ENCODE measurements at places on chromosomes 3 and 15.

- DNase-seq, result peak; percentile 43
Measured at GRCh38 chr3:102169915-102170479, 264.8 kb upstream of the ZPLD1 start.

DNA sequence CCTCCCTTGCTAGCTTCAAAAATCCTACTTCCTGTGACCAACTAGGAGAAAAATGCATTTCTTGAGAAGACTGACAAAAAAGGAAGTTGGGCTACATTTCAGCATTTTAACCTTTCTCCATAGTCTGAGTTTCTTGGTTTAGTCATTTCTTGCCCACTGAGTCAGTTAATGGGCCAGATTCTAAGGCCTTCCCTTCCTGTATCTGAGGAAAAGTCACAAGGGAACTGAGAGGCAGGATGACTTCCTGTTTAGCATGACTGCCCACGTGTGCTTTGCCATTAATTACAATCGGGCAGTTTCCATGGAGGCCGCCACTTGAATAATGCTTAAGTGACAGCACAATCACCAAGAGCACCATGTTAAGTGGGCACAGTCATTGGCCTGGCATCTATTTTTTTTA is 794.4 kb upstream of the LMCD1 start:
- DNase-seq, result no peak

GRCh38 chr3:124246949-124247348 is 255.0 kb upstream of the ROPN1 start:
- peak; percentile 13 for DNase-seq

DNA sequence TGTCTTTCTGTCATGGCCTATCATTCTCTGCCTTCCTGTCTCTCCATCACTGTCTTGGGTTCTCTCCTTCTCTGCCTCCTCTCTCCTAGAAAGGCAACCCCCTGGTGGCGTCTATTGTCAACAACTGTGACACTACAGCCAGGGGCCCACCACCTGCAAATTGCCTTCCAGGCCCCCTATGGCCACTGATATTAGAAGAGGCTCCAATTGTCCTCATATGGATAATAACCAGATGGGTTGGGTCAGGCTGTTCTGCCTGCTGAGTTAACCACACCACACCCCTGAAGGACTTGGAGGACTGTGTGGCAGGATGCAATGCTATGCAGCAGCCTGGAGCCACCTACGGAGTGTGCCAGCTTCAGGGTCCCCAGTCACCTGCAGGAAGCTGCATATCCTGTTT is 665.0 kb downstream of the NTRK3 start:
- DNase-seq, result no peak

DNA sequence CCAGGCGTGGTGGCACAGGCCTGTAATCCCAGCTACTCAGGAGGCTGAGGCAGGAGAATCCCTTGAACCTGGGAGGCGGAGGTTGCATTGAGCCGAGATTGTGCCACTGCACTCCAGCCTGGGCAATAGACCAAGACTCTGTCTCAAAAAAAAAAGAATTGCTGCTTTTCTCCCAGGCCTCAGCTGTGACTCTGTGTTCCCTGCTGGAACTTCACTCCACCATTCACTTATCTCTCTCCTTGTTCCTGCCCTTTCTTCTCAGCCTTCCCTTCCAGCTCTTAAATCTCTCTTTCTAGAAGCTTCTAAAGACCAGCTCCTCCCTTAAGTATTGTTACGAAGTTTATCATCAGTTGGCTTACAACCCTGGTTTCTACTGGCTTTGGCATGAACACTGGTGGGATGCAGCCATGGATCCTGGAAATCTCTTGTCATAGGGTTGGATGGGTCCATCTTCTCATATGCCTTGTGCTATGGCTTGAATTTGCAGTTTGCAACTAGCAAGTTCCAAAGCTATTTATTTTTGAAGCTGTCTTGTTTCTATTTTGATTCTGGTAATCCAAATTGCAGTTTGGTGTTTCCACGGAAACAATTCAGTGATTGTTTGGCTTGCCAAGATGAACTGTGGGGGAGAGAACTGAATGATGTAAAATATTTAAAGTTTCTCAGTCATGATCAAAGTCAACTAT is 10.5 kb downstream of the C3orf62 start:
- DNase-seq, result peak; percentile 25

DNA sequence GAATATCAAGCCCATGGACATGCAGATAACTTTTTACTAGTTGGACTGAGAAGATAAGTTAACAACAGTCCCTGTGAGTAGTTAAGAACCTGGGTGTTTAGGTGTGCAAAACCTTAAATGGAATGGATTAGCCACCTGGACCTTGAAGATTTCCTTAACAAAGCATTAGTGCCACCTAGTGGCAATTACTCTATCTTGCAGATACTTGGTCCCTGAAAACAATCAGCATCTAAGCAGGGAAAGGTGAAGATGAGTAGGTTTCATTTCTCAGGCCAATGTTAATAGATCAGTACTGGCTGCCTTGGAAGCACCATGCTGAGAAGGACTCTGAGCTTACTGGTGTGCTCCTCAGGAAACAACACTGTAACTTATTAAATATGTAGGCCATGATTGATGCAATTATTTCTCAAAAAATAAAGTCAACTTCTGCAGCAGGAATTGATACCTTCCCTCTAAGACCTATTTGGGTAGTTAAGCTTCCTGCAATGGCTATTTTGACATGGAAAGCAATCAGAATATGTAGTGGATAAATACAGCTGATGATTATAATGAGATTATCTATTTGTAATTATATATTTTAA is 329.4 kb downstream of the TBC1D5 start:
- peak; percentile 61 for DNase-seq

DNA sequence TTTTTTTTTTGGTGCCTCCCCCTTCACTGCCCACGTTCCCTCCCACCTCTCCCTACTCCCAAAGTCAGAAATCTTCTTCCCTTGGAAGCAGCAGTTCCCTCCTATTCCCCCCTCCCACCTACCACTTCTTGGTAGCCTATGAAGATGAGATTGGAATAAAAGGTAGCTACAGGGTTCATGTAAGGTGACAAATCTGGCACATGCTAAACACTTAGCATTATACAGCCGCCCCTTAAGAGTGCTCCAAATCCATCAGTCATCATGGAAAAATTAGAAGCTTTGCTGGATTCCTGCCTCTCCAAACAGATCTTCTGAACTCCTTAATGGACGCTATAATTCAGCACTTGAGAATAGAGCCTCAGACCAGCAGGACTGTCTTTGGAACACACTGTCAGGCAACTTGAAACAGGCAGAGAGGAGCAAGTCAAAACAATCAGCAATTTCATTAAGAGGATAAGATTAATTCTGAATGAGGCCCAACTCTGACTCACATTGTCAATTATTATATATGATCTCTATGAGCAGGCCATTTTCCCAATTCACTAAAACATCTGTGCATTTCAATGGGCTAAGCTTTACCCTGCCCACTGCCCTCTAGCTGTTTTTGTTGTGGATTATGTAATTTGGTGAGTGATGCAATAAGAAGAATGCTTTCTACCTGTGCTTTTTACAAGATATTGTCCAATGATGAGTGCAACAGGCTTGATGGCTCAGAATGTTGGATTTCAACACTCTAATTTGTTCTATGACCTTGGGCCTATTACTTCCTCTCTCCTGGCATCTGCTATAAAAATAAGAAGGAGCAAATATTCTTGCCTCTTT is 34.6 kb upstream of the SPRED1 start:
- DNase-seq, result peak; percentile 5

DNA sequence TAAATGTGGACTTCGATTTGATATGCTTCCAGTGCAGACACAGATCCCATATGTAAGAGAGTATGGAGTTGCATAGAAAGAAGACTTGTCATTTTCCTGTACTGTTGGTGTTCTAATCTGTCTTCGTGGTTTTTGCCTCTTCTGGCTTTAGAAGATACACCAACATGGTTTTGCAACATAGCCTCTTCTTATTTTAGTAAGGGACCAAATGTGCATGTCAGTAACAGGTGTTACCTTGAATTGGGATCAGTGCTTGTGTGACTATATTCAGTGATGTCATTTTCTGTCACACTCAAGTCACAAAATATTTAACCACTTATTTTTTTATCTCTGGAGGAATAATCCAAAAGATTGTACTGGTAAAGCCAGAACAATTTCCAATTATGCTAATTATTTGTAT is 140.4 kb downstream of the SNRPN start:
- no peak for DNase-seq

- no peak for DNase-seq
Measured at GRCh38 chr3:102106416-102107097, 257.2 kb downstream of the NFKBIZ start.

DNA sequence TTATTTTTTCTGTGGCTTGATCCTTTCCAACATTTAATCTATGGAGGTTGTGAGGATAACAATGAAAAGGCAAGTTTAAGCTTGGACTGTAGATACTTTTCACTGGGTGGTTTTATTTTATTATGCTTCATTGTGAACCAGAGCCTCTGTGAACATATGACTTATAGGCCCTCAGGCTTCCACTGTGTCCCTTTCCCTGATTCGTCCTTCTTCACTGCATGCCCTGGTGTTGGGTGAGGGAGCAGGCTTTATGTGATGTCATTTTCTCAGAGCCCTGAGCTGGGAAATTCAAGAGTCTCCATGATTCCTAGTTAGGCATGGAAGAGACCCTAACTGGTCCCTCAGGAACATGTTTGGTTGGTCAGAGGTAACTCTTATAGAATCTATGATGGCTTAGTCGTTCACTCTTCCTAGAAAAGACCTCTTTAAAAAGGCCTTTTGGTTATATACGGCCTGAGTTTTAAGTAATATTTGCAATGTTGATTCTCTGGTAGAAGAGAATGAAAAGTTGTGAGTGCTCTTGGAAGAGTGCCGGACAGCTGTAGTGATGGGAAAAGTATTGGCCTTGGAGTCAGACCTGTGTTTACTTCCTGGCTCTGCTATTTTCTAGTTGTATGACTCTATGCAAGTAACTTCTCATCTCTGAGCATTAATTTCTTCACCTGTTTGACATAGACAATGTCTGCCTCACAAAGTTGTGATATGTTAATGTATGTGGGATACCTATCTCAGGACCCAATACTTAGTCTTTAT is 168.4 kb downstream of the LPP start:
- DNase-seq, result no peak

DNA sequence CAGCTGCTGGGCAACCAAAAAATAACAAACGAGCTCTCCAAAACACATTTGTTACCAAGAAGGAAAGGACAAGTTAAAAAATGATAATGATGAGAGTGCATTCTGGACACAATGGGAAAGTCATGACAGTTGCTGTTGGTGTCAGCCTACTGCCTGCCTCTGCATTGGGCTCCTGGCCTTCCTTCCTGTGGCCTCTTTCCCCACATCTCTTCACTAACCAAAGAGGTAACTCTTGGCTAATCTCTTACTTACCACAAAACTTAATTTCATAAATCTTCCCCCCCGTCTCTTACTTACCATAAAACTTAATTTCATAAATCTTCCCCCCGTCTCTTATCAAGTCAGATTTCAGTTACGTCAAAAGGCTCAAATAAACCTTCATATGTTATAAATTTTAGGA is 58.6 kb downstream of the AGTR1 start:
- no peak for DNase-seq

- peak; percentile 55 for DNase-seq
Measured at GRCh38 chr15:84929795-84930603, 45.5 kb downstream of the SLC28A1 start.

DNA sequence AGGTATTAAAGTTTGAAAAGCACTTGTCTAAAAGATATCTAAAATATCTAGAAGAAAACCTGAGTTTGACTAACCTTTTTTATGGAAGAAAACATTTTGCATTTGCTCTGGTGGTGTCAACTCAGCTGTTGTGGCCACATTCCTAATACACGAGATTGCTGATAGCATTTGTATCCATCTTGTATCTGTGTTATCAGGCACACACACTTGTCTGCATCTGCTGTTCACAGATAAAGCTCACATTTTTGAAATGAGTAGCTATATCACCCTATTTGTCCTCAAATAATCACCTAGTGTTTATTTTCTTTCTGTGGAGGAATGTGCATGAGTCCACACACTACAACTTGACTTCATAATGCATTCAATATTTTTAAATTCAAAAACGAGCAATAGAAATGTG is 632.3 kb upstream of the NR2F2 start:
- DNase-seq, result no peak

DNA sequence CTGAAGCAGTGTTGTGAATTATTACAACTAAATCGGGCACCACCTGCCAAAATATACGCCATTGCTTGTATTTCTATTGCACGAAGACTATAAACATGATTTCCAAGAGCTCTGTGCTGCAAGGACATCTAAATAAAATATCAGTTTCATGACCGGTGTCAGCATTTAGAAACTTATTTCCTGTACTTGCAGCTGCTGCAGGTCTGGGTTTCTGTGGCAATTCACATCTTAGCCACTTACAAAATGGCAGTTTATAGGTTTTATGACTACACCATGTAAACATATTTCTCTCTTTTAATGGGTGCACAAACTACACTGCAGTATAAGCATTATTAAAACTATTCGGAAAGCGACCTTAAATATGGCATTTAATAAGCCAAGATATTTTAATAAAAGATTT is 359.4 kb downstream of the VPS13C start:
- DNase-seq, result no peak

GRCh38 chr3:73049319-73049718 is 12.1 kb upstream of the EBLN2 start:
- no peak for DNase-seq

DNA sequence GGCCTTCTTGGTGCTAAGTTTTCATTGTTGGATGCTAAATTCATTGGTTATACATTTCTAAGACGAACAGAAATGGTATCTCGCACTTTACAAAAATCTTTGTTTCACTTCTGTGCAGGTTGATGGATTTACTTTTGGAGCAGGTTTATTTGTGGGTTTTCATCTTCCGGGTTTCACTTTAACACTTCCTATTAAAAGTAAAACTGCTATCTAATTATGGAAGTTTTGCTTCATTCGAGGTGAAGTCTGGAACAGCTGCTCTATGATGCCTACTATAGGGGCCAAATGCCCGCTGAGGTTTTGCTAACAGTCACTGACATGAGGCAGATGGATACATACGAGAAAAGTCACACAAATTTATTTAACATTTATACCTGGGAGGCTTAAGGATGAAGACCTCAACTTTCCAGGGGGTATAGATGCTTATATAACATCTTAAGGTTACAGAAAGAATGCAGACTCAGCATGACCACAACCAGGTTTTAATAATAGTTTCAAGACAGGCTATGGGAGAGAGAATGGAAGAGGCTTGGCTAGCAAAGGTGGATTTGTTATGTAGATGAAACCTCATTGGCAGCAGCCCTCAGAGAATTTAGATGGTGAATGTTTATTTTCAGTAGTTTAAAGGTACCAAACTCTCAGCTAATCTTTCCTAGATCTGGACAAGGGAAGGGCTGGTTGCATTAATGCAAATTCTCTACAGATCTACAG is 54.2 kb downstream of the OSTN start:
- DNase-seq, result no peak

- no peak for DNase-seq
Measured at GRCh38 chr3:58864480-58864879, 185.3 kb downstream of the CFAP20DC start.

GRCh38 chr3:123419181-123419849 is 29.6 kb downstream of the ADCY5 start:
- no peak for DNase-seq

DNA sequence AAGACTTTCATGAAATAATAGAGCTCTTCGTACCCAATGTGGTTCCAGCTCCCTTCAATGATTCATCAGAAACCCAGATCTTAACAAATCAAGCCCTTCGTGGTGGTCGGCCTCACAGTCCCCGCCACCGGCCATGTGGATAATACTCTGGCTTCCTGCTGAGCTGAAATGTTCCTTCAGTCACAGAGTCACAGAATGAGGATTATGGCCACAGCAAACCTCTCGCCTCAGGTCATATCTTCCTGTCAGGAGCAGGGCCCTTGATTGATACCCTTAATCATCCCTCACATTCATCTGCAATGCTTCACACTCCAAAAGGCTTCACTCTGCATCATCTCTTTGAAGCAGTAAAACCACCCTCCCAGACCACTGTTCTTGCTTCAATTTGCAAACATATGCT is 452.6 kb downstream of the OCA2 start:
- DNase-seq, result no peak
